Left ventricle myocardium superior (tissue), 1 donor: ENCODE measurements at places on chromosomes 1 and 21. TPM values are rescaled to one million over a fixed set of nuclear protein-coding genes. Genes with fewer than 3 reads are reported as not detected.

DNA sequence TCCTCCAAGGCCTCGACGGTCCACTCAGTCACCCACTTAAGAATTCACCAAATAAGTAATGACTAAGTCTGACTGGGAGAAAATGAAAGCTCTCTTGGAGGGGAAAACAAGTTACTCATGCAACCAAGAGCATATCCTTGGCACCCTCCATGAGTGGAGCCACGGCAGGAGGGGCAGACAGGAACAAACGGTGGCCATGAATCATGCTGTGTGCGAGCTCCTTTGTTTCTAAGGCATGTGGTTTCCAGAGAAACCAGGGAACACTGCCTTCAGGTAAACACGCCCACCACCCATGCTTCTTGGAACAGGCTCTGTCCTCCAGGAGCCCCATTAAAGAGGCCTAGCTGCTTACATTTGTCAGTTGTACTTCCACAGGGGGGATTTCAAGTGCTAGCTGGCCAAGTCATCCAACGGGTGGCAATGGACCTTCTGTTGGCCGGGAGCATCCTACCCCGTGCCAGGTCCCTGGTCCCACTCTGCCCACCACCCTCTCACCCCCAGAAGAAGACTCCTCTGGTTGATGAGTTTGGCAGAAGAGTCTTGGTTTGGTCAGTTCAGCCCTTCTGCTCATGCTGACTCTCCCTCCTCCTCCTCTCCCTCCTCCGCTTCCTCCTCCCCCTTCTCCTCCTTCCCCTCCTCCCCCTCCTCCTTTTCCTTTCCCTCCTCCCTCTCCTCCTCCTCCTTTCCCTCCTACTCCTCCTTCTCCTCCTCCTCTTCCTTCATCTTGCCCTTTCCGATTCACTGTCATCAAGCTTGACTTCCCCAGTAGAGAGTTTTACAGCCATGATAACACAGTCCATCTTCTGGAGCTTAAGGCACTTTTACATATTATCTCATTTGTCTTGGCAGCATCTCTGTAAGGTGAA, 107.6 kb downstream of the CCDC185 start:
- DNase-seq, result no peak

DNA sequence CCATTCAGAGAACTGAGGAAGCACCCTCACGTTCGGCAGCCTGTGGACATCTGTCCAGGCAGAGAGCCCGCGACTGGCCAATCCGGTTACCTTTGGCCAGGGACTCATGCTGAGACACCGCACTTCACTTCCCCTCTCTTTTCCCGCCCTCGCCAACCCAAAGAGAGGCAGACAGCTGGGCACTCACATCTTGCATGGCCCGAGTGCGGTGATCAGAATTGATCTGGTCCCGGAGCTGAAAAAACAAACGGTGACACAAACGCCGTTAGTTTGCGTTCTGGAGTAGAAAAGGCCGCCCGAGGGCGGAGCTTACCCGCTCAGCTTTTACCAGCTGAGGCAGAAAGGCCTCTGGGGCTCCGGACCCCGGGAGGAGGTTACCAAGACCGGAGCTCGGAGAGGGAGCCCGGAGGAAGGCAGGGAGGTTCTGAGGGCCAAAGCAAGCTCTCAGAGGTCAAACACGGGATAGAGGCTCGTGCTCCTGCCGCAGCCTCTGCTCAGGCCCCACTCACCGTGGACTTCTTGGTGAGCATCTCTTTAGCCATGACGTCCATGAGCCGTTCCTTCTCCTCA, 376 bp downstream of the SF3A3 start:
- DNase-seq, result peak; percentile 48

DNA sequence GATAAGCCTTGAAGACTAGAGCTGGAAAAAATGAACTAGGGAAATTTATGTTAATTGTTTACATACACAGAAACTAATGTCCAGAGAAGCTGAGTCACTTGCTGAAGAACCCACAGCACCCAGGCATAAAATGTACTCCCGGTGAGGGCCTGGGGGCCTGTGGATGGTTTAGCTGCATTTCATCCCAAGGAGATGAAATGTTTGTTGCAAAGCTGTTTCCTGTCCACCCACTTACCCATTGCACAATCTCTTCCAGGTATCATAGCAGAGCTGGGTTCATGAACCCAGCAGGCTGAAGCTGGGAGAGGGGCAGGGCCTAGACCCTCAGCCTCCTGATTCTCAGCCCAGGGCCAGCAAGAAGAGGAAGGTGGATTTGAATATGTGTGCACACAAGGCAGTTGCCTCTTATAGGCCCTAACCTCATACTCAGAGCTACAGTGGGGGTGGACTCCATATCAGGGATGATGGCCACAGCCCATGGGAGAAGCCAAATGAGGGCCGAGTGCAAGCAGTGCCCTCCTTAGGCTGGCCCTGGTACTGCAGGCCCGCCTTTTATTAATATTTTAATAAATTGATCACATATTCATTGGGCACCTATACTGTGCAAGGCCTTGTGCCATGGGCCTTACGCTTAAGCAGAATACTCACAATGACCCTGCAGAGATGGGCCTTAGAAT, 110.8 kb downstream of the LACTBL1 start:
- peak; percentile 49 for DNase-seq

- DNase-seq, result no peak
Observed at GRCh38 chr1:30302858-30303257, 420.5 kb downstream of the MATN1 start.

GRCh38 chr1:199855580-199855979, 171.9 kb upstream of the NR5A2 start:
- DNase-seq, result no peak

- DNase-seq, result no peak
Observed at GRCh38 chr1:53862507-53862906, 24.4 kb upstream of the NDC1 start.

GRCh38 chr1:207752456-207752998, 673 bp downstream of the CD46 start:
- peak; percentile 45 for DNase-seq

- no peak for DNase-seq
Observed at GRCh38 chr1:62131093-62131725, 63.4 kb upstream of the L1TD1 start.

GRCh38 chr1:17837233-17838030, 82.3 kb downstream of the ACTL8 start:
- no peak for DNase-seq

DNA sequence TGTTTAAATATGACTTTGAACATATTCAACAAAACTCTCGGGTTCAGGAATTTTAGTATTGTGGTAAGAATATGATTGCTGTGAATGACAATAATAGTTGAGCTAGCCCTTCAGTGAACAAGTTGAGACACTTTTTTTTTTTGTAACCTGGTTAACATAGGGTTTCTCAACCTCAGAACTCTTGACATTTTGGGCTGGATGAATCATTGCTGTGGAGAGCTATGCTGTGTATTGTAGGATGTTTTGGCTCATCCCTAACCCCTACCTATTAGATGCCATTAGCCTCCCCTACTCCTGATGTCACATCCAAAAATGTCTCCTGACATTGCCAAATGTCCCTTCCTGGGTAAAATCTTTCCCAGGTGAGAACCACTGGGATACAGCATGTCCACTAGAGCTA, 113.7 kb downstream of the RUNX1 start:
- DNase-seq, result no peak

- DNase-seq, result peak; percentile 96
Observed at GRCh38 chr1:150561254-150561973, 12.2 kb downstream of the ADAMTSL4 start.

GRCh38 chr1:94036730-94037129, 84.2 kb downstream of the ABCA4 start:
- no peak for DNase-seq

DNA sequence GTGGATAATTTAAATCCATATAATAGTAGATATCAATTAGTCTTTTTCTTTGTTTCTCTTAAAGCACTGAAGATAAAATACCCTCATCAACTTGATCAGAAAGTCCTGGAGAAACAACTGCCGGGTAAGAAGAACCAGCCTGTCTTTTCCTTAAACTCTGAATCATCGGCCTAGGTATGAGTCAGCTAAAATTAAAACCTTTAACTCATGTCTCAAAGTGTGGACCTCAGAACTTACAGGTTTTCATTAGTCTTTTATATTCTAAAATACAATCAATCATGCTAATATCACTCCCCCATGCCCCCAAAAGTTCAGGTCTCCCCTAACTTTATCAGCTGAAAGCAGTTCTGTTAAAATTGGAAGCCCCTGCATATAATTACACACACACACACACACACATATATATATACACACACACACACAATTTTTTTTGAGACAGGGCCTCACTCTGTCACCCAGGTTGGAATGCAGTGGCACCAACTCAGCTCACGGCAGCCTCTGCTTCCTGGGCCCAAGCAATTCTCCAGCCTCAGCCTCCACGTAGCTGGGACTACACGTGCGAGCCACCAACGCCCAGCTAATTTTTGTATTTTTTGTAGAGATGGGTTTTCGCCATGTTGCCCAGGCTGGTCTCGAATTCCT, 61.3 kb downstream of the B3GALNT2 start:
- no peak for DNase-seq

DNA sequence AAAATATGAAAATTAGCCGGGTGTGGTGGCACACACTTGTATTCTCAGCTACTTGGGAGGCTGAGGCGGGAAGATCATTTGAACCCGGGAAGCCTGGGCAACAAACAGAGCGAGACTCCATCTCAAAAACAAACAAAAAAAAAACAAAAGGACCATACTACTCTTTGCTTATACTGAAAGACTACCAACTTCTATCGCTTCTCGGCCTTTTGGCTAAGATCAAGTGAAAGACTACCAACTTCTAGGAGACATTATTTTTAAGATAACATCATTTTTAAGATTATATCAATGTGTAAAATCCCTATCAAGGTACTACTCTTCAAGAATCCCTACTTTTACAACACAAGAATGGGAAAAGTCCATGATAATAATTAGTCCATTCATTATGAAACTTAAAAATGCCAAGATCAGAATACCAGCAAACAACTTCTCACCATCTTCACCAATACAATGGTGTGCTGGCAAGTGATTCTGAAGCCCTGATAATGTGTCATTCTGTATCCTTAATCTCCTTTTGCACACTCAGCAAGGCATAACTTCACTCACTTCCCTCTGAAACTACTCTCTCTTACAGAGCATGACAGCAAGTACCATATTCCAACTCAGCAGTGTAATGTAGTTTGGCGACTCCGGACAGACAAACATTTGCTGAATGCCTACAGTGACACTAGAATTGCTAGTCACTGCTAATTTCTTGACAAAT, 1.7 kb downstream of the PTP4A2 start:
- no peak for DNase-seq

- no peak for DNase-seq
Observed at GRCh38 chr1:2887941-2888855, 86.7 kb upstream of the TTC34 start.

GRCh38 chr1:161009602-161010211, 11.2 kb downstream of the F11R start:
- DNase-seq, result no peak

DNA sequence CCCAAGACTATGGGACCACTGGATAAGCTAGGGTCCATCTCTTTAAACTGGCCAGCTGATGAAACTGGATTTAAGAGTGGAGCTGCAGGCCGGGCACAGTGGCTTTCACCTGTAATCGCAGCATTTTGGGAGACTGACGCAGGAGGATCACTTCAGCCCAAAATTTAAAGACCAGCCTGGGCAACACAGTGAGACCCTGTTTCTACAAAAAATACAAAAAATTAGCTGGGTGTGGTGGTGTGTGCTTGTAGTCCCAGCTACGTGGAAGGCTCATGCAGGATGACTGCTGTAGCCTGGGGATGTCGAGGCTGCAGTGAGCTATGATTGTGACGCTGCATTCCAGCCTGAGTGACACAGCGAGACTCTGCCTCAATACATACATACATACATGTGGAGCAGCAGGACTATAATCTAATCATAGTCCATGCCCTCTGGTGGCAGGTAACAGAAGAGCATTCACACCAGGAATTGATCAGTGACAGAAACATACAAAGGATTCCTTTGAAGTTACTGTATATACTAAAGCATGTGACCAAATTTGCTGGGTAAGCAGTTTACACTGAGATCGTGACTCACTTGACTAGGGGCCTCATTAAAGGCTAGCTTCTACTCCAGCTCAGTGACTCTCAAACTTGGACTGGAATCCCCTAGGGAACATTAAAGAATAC, 101.5 kb upstream of the SLFNL1 start:
- DNase-seq, result no peak

- no peak for DNase-seq
Observed at GRCh38 chr1:228866468-228866867, 131.2 kb downstream of the RHOU start.

DNA sequence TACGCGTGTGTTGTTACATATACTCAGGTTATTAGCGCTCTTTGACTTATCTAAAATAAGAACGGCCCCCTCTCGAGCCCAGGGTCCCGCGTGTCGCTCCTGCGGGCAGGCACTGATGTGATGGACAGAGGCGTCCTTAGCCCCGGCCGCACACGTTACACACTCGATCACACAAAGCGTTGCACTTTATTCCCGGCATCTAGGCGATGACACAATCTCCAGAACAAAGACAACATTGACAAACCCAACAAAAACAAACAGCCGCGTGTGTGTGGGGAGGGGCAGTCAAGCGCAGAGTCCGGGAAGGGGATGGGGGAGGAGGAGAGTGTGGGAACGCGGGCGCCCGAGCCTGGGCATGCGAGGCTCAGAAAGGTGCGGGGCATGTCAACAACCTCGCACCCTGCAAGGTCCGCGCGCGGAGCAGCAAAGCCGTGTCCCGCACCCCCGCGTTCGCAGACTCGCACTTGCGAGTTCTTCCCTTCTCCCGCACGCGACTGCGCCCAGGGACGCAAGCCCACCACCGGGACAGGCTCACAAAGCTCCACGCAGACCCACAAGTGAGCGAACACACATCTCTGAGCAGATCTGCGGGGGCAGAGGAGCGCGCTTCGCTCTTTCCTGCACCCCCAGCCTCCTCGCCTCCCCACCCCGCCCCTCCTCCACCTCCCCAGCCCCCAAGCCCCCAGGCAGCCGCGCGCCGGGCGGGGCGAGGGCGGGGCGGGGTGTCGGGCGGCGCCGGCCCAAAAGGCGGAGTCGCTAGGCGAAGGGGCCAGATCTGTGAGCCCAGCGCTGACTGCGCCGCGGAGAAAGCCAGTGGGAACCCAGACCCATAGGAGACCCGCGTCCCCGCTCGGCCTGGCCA, at the start of gene EFNA1:
Gene EFNA1 (plus strand): TSS at position 772 of the 862 bp plus-strand sequence. CDS start 102 bp downstream, outside the sequence.
- peak; percentile 87 for DNase-seq

- peak; percentile 67 for DNase-seq
Observed at GRCh38 chr1:27634985-27635367, at the start of gene FGR. TSS of gene FGR (minus strand) at chr1:27635185. CDS start at chr1:27623916, 11,269 bp downstream.

- no peak for DNase-seq
Observed at GRCh38 chr1:50452700-50453099, 29.5 kb upstream of the DMRTA2 start.

Gene IVL
- total RNA-seq, result not detected

Gene HNRNPCL4
- not detected for total RNA-seq

Gene F13B
- total RNA-seq, result not detected

Gene CRP
- total RNA-seq, result not detected

Gene SPATA21
- not detected for total RNA-seq

Gene ACTN2
- 2,394 TPM for total RNA-seq

Gene GCSAML
- total RNA-seq, result not detected

Gene TOR3A
- total RNA-seq, result 8.7 TPM

Gene GJC2
- total RNA-seq, result 1.7 TPM

Gene ASCL5
- not detected for total RNA-seq
